Upper lobe of left lung (tissue), 6 donors: ENCODE measurements at places on chromosomes 12 and 14.

- no peaks in the 10 kb centered on the region for H3K4me1 ChIP-seq
- no peak for DNase-seq
- H3K27ac ChIP-seq = no peak overlapping the region
Observed at GRCh38 chr14:84688297-84689025, 841.5 kb upstream of the FLRT2 start.

- no peaks in the 10 kb centered on the region for H3K27me3 ChIP-seq
- DNase-seq = no peak
- H3K4me3 ChIP-seq = no peak overlapping the region
- no peaks in the 10 kb centered on the region for H3K4me1 ChIP-seq
Observed at GRCh38 chr14:93548102-93548843, 117.5 kb downstream of the UNC79 start.

- DNase-seq = no peak
- H3K27me3 ChIP-seq = no peaks in the 10 kb centered on the region
- no peak overlapping the region for H3K27ac ChIP-seq
- no peaks in the 10 kb centered on the region for H3K36me3 ChIP-seq
Observed at GRCh38 chr12:104412681-104413080, 44.1 kb upstream of the CHST11 start.

DNA sequence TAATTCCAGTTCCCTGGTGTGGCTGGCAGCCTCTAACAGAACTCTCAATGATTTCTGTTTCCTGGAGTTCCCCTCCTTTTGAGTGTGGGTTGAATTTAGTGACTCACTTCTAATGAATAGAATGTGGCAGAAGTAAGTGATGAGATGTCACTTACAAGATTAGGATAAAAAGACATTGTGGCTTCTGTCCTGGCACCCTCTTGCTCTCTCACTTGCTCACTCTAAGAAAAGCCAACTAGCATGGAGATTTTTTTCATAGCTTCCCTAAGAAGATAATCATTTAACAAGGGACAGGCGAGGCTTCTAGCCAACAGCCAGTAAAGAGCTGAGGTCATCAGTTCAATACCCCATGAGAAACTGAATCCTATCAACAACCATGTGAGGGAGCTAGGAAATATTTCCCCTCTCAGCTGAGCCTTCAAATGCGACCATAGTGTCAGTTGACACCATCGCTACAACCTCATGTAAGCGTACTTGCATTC, 156.7 kb downstream of the TMTC3 start:
- peak overlapping the region; percentile 31 for H3K27ac ChIP-seq
- no peaks in the 10 kb centered on the region for H3K27me3 ChIP-seq
- no peak overlapping the region for H3K4me3 ChIP-seq
- no peaks in the 10 kb centered on the region for H3K36me3 ChIP-seq
- no peak for DNase-seq
